ENCODE measurements at places on chromosomes 7 and 10.

DNA sequence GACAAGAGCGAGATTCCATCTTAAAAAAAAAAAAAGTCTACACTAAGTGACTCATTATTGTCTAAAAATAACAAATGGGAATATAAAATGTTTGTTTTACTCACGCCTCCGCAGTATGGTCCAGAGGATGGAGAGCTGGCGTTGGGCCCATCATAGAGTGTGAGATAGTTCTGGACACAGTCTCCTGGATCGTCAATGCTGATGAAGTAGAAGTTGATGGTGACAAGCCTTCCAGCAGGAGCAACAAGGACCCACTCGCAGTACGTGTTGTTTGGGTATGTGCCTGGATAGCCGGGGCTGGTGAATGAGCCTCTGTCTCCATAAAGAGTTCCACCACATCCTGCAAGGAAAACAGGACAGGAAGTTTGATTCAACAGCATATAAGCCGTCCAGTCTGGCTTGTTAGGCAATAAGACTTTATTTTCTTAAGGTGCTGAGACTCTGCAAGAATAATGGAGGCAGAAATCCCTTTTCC lies 11.5 kb upstream of the RSU1 start:
- no peak for DNase-seq

DNA sequence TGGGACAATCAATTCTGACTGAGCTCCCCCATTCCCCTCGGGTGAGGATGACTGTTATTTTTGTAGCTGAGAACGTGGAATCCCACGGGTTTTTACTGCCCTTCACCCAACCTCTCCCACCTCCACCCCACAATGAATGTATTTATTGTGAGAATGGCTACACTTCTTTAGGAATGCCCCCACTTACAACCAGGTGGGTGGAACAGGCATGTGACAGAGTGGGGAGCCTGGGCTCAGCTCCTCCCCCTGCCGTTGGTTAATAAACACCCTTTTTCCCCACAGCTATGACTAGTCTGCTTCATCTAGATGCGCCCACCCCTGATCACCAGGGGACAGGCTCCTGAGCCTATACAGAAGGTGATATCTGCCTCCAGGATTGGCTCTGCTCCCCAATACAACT lies 2.0 kb downstream of the MRPL43 start:
- no peak for DNase-seq

DNA sequence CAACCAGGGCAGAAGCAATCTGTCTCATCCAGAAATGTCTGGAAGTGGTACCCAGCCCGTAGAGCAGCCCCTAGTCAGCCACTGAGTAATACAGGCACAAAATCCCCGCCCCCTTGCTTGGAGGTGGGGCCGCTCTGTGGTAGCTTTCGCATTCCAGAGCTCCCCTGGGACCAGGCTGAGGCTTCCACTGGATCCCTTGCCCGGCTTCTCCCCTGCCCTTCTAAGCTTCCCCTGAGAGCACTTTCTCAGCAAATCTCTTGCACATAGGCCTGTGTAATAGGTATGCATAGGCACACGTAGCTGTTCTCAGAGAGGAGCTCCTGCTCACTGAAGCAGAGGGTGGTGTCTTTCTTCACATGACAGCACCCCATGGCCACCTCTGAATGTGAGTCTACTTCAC lies 144.2 kb downstream of the BMS1 start:
- no peak for DNase-seq

GRCh38 chr10:99430116-99430450 lies 341 bp downstream of the GOT1 start:
- DNase-seq = no peak

DNA sequence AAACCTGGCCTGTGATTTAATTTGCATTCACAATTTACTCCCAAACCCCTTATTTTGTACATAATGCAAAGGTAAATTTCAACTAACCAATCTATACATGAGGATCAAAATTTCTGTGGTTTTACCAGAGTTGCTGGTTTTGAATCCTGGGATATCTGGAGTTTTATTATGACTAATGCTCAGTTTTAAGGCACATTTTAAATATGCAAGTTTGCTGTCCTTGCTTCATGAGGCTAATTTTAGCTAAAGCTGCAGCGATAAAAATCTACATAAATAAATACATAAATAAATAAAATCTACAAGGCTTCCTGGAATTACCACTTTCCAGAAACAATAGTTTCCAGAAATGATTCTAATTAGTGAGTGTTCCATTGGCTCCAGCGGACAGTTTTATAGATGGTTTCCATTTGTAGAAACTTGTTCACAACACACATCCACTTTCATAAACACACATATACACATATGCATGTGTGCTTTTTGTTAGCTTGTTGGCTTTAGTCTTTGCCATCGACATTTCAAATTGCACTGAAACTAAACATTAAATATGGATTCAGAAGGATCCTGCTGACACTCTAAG lies 339.5 kb upstream of the NRP1 start:
- DNase-seq = no peak

DNA sequence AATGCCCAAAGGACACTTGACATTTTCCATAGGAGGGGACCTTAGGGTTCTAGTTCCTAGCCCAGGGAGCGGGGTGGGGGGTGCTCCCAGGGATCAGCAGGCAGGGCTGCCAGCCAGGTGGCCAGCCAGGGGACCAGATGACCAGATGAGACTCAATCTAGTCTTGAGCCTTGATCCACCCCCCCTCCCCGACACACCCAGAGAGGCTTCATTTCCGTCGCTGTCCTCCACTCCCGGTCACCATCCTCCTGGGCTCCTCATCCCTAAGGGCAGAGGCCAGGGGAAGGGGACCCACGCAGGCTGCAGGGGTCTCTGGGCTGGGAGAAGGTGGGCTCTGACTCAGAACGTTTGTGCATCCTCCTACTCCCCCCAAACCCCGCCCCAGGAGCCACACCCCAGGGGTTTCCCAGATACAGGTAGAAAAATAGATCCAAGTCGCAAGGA lies 1.0 kb downstream of the STX1A start:
- DNase-seq = no peak

GRCh38 chr10:100826983-100827818 lies 81.8 kb downstream of the PAX2 start:
- DNase-seq = no peak

DNA sequence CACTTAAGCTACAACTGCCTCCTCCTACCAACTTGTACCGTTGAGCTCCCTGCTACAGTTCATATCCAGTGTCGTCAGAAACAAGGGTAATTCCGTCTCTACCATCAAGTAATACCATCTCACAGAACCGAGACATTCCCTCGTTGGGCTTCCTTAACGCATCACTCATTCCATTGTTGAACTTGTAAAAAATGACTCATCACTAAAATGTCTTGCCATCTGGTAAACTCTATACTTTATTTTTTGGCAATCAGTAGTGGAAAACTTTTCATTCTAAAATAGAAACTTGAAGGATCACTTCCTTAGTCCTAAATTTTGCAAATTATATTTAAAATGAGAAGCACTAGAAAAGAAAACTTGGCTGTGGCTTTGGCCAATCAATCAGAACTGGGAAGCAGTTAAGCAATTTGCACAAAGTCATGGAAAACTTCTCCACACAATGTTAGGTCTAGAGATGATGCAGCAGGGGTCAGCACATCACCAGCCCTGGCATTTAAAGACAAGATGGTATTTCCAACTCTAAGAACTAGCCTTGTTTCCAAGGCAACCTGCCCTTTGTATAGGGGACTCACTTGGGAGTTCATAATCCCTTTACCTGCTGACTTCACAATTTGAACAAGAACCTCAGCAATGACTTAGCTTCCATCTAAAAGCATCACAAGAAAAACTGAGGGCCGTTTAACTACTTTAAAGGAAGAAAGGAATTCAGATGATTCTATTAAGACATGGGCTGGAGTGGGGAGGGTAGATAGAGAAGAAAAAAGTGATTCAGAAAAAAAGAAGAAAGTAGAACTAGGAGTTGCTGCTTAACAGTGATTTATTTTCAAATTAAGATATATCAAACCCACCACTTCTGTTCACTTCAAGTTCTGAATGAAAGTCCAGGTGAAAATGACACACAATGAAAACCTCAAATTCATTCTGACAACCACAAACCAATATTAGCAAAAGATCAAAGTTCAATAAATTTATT lies 288.1 kb downstream of the PARD3 start:
- DNase-seq = no peak

GRCh38 chr7:50153995-50154394 lies 60.9 kb upstream of the ZPBP start:
- DNase-seq = no peak

- no peak for DNase-seq
Measured at GRCh38 chr10:28294809-28295208, 8.1 kb downstream of the MPP7 start.

- no peak for DNase-seq
Measured at GRCh38 chr7:114720725-114721124, 201.2 kb upstream of the MDFIC start.

- no peak for DNase-seq
Measured at GRCh38 chr7:84510505-84510904, 315.9 kb upstream of the SEMA3A start.

GRCh38 chr10:69965919-69966662 lies 86.6 kb upstream of the MACROH2A2 start:
- DNase-seq = no peak
